ENCODE measurements at places on chromosomes 3 and 15. TPM values are rescaled to one million over a fixed set of nuclear protein-coding genes. Genes with fewer than 3 reads are reported as not detected.

- no peak for DNase-seq
These were observed 179.8 kb upstream of the SLC2A2 start for GRCh38 chr3:171206283-171206682.

- no peak for DNase-seq
These were observed 27.6 kb downstream of the CMC1 start for GRCh38 chr3:28268989-28269388.

GRCh38 chr3:152375546-152375945 is 106.8 kb downstream of the MBNL1 start:
- peak; percentile 38 for DNase-seq

GRCh38 chr3:54733106-54734006 is 194.5 kb downstream of the LRTM1 start:
- DNase-seq, result no peak

GRCh38 chr3:185851959-185852358 is 27.1 kb upstream of the IGF2BP2 start:
- no peak for DNase-seq

DNA sequence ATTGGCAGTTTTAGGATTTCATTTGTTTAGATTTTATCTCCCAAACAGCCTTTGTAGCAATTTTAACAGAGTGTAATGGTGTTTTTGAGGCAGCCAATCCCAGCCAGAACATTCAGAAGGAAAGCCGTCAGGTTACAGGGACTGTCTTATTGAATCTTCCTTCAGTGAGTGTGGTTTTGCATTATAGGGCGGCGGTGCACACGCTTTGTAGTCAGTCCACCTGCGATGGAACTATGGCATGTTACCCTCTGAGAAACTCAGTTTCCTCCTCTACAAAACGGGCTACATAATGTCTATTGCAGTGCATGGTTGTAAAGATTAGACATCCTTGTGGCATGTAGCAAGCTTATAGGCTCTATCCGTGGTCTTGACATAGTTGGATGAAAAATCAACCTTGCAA is 1.0 kb downstream of the LRRC28 start:
- DNase-seq, result no peak

The LRRC3B gene
- not detected for total RNA-seq

DNA sequence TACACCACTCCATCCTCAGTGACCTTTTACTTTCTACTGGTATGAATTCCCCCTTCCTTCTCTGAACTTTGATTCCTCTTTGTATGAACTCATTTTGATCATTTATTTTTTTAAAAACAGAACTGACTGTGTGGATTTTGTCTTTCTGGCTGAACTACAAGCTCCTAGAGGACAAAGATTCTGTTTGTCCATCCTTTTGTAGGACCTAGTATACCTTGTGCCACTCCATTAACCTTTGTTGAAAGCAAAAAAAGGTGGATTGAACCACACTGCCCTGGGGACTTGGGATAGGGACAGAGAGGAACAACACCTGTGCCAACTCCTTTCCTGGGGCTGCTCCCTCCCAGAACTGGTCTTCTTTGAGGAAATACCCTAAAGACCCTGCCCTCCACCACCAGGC is 23.6 kb downstream of the FSTL1 start:
- no peak for DNase-seq

DNA sequence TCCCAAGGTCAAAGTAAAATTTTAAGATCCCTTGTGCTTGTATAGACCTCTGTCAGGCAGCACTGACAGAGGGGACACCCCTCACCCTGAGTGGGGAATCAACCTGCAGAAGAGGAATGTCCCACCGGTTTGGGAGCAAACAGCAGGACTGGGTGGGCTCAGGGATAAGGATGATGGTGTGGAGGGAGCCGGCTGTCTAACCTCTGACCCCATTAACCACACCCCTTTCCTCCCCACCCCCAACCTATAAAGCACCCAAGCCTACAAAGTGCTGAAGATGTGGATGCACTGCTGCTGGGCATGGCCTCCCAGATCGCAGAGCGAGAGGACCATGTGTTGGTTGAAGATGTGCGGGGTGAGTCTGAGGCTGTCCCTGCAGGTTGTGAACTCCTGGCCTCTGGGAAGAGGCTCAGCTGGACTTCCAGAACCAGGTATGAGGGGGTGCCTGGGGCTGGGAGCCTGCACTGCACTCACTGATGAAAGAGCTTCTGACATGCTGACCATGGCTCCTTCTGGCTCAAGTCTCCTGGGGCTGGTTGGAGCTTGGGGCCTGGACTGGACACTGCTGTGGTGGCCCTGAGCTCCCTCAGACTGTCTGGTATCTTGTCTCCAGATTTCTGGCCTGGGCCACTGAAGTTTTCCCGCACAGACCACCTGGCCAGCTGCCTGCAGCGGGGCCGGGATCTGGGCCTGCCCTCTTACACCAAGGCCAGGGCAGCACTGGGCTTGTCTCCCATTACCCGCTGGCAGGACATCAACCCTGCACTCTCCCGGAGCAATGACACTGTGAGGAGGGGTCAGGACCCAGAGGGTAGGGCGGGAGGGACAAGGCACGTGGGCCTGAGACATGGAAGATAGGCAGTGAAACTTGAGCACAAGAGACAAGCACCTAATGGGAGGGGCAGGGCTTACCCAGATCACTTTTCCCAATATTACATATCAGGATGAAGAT is 9.3 kb downstream of the DUOX1 start:
- DNase-seq, result no peak

DNA sequence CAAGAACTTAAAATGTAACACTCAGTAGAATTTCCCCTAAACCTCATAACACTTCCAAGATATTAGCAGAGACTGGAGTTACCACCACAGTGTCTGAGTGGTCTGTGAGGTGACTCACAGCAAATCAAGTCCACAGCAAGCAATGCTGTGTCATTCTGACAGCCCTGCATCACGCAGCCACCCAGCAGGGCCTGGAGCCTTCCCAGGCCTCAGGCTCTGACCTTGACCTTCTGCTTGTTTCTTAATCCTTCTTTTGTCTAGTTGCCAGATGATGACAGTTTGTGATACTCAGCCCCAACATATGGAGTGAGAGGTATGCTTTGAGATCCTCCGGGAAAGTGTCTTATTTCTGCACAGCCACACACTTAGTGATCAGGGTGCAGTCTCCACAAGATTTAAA is 82.5 kb downstream of the TOP2B start:
- DNase-seq, result peak; percentile 54
